Fibroblast of skin of scalp (primary cell): ENCODE measurements at places on chromosomes 16 and 17.

DNA sequence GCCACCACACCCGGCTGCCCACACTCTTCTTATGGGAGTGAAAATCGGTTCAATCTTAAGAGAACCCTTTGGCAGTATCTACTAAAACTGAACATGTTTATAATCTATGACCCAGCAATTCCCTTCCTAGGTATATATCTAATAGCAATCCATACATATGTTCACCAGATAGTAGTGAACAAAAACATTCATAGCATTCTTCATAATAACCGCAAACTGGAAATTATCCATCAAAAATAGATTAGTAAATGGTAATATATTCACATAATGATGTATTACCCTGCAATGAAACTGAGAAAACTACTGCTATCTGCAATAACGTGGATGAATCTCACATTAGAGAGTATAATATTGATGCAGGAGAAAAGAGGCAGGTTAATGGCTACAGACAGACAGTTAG is 23.1 kb downstream of the COPRS start:
- DNase-seq = peak; percentile 86

DNA sequence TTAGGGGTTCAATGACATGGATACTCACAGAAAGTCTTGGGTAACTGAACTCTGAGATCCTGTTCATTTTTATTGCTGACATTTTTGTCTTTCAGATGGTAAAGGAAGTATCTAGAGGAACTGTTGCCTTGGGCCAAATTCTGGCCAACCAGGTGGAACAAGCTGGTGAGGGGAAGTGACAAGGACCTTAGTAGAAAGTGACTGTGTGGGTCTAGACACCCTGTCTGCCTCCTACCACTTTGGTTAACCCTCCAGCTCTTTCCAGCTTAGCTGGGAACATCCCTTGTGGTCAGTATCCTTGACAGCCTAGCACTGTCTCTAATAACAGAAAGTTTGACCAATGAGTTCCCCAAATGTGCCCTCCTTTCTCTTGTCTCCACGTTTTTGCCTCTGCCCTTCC is 28.8 kb upstream of the PRKCB start:
- no peak for DNase-seq

DNA sequence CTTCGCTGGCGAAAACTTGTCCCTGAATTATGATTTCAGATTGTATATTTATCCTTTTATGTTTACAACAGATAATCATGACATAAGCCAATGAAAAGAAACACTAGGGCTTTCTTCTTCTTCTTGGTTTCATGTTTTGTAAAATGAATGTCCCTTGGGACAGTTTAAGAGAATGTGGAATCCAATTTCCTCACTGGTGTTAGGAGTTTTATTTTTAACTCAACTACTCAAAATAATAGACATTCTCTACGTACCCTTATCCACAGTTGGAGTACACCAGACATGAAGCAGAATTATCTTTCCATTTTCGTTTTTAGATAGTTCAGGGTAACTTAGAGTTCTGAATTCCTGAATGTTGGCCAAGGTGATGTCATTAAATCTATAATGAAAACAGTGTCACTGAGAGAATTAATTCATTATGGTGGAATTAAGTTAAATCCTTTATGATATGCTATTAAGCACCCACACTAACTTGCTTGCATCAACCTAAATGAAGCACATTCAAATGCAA is 43.4 kb downstream of the IRX6 start:
- DNase-seq = peak; percentile 83

GRCh38 chr17:1709403-1709951 is 700 bp downstream of the TLCD2 start:
- no peak for DNase-seq

- peak; percentile 27 for DNase-seq
These were observed 1.8 kb downstream of the CDC42EP4 start for GRCh38 chr17:73309727-73310596.

DNA sequence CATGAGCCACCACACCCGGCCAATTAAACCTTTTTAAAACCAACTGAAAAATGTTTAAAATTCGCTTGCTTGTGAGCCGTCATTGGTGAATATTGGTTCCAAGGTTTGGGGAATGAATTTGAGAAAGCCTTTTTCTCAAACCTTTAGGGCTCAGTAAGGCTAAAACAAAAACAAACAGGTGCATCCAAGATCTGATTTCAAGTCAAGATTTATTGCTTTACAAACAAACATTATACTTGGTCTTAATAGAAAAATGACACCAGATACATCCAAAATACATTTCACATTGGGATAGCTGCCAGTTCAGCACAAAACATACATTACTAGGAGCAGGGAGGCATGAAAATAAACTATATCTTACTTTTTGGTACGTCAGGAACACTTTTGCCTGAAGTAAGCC is 5.4 kb downstream of the C17orf58 start:
- no peak for DNase-seq

GRCh38 chr16:5062790-5063765 is 2.7 kb downstream of the C16orf89 start:
- no peak for DNase-seq

GRCh38 chr16:28984619-28985135 is at the start of gene LAT:
Gene LAT (plus strand): TSS chr16:28985052. CDS start chr16:28985418, 366 bp downstream.
- no peak for DNase-seq

- DNase-seq = no peak
These were observed 40.5 kb downstream of the DNAH9 start for GRCh38 chr17:11638700-11639265.
